ENCODE measurements at places on chromosomes 1 and 21. TPM values are rescaled to one million over a fixed set of nuclear protein-coding genes. Genes with fewer than 3 reads are reported as not detected.

DNA sequence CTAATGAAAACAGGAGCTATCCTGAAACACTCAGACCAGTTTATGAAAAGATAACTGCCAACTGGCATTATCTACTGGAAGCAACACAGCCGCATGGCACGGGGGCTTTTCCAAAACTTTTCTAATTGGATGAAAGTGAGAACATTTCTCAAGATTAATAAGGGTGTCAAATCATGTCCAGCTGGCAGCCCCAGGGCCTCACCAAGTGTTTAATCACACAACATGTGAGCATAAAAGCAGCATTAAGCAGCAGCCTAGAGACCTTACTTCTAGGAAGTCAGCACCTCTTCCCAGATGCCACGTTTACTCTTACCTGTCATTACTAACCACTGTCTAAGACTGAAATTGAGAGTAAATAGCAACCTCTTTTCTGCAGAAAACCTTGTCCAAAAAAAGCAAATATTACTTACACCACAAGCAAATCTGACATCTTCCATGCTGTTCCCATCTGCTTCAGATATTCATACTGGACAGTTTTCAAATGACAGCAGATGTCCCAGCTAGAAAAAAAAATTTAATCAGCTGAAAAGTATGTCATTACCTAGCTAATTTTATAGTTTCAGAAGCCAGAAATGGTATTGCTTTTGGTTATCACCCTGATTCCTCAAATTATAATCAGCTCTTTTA lies 341.5 kb upstream of the ZP4 start:
- DNase-seq, result no peak

DNA sequence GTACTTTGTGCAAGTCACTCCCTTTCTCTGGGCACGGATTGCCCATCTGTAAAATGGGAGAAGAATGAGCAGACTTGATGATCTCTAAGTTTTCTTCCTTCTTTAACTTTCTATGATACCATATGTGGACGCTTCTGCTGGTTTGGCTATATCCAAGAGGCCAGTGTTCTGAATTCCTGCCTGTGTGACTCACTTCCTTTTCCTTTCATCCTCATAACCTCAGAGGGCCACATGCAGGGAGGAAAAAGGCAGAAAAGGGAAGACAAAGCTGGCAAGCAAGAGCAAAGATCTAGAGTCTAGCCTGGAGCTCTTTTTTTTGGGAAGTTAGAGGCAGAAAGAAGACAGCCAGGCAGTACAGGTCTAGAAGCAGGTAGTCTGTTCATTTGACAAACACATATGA lies 151.2 kb downstream of the OMA1 start:
- DNase-seq, result no peak

- DNase-seq, result no peak
Measured at GRCh38 chr1:28450561-28450960, 55.3 kb upstream of the RCC1 start.

- DNase-seq, result no peak
Measured at GRCh38 chr1:65817891-65818290, 25.2 kb downstream of the PDE4B start.

DNA sequence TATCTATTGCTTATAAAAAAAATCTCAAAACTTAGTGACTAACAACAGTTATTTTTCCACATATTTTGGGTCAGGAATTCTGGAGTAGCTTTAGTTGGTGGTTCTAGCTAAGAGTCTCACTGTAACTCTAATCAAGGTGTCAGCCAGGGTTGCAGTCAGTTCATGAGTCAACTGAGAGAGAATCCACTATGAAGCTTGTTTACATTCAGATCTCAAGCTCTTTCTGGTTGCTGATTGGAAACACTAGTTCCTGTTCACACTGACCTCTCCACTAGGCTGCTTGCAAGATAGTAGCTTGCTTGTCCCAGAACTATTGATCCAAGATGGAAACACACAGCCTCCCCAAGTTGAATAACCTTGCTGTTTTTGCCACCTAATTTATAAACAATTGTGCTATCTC lies 1192.1 kb upstream of the B3GALT2 start:
- no peak for DNase-seq

DNA sequence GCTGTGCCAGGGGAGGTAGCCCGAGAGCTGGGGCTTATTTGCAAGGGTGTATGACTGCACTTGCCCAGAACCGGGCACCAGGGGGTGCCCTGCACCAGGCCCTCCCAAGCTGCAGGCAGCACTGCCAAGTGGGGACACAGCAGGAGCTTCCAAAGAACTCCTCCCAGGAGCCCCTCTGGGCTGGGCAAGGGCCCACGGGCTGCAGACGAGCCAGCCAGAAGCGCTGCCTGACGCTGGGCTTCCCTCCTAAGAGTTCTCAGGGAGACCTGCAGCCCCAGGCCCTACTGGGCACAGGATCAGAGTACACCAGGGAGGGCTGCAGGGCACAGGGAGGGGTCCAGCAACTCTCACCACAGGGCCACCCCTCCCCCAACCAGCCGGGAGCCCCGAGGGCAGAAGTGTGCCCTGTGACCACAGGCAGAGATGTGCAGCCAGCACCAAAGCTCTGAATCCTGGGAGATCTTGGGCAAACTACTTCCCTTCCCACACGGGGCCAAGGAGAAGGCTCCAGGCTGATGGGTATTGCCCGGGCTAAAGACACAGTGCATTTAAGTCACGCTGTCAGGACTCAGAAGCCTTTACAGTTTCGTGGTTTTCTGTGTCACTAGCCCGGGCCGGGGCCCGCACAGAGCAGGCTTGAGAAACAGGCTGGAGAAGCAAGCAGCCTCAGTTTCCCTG lies 63.4 kb downstream of the KCNAB2 start:
- no peak for DNase-seq

GRCh38 chr1:151820940-151821339 lies 10.7 kb downstream of the RORC start:
- DNase-seq, result no peak

DNA sequence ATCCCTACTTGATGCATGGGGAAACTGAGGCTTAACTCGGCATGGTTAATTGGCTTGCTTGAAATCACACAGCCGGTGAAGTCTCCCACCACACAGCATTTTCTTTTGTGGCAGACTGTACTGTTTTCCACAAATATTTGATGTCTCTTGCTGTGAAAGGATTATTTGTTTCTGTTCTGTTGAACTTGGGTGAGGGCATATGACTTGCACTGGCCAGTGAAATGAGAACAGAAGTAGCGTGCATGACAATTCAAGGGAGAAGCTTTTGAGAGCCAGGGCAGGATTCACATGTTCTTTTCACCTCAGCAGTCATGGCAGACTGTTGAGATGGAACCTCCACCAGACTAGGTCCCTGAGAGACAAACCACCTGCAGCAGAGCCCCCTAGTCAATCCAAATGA lies 11.7 kb upstream of the AK2 start:
- DNase-seq, result no peak

DNA sequence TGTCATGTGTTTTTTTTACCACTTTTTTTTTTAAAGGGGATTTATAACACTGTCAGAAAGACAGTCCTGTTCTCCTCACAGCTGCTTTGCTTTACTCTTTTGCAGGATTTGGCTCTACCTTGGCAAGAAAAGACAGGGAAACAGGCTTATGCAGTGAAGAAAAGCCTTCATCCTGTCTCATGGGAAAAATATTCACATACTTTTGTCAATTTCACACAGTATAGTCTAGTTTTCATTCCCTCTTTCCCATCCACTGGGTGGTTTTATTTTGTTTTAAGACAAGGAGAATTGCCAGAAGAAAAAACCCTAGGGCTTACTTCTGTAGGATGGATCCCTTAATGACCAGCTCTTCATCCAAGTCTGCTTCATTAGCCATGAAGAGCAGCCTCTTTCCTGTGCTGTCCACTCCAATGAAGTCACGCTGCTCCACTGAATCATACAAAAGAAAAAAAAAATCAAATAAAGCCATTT lies 60.0 kb downstream of the EIF2B3 start:
- no peak for DNase-seq

- no peak for DNase-seq
Measured at GRCh38 chr21:25970254-25970930, 200.2 kb downstream of the APP start.

DNA sequence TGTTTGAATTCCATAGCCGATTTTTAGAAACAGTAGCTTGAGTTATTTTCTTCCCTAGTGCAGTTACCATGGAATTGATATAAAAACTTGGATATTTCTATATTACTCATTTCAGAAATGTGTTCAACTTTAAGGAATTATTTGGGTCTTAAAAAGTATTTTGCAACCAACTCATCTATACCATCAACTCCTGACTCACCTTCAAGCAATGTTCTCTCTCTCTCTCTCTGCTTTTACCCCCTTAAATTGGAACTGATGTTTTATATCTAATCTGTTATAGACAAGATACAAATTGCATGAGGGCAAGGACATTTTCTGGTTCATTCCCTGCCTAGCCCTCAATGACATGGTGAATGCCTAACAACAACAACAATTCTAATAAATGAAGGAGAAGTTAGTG lies 214.7 kb upstream of the NRIP1 start:
- no peak for DNase-seq

GRCh38 chr1:191695865-191696264 lies 462.4 kb upstream of the RGS18 start:
- DNase-seq, result no peak

DNA sequence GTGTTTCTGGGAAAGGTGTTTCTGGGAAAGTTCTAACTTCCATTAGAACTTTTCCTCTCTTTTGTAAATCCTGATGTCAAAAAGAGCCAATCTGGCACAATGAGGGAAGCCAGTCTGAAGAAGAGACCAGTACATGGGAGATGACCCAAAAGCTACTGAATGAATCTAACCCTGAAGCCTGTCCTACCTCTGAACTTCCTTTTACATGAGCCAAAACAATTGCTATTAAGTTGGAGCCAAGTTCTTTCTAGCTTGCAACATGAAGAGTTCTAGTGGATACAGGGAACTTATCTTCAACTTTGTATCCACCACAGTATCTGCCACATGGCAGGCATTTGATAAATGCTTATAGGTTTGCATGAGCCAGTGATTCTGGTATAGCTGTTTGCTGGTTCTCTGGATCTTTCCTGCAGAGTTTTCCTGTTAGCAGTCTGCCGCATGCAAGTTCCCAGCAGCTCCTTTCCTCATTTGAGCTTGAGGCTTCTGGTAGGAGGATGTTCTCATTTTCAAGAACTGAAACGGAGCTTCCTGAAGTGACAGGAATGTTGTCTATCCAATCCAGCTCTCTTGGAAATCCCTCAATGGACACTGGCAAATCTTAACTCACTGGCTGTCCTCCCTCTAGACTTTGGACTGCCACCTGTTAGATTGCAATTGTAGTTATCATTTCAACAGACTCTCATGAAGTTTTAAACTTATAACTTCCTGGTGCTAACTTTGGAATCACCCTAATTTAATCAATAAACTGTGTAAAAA lies 73.1 kb upstream of the LPGAT1 start:
- DNase-seq, result no peak

GRCh38 chr21:38241029-38241740 lies 15.6 kb upstream of the KCNJ15 start:
- DNase-seq, result no peak

- DNase-seq, result no peak
Measured at GRCh38 chr1:8021676-8022266, 4.3 kb downstream of the ERRFI1 start.

The NIPAL3 gene
- polyA plus RNA-seq, result 28.0 TPM

The FAM72A gene
- polyA plus RNA-seq, result 1.6 TPM

The GUCA2A gene
- not detected for polyA plus RNA-seq

The IFI6 gene
- polyA plus RNA-seq, result 53.1 TPM

The C8A gene
- polyA plus RNA-seq, result not detected

The OR6K3 gene
- polyA plus RNA-seq, result not detected
